Activated T-helper 1 cell treated with anti-CD3 and anti-CD28 coated beads, Interleukin-2, amount 50 U/mL, for 16 hours (primary cell): ENCODE measurements at places on chromosomes 6 and 20.

DNA sequence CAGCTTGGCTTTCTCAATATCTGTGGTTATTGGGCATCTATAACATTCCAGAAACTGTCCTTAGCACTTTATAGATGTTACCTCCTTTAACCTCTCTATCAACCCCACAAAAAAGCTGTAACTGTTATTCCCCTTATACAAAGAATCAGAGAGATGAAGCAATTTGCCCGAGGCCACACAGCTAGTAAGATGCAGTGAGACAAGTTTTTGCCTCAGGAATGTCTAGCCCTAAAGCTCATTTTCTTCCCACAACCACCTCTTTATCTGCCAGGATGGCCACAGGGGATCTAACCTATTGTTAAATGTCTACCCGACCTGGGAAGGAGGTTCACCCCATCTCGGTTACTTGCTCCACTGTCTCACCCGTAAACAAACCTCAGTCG is 31.9 kb upstream of the TCP11 start:
- no peak for DNase-seq

DNA sequence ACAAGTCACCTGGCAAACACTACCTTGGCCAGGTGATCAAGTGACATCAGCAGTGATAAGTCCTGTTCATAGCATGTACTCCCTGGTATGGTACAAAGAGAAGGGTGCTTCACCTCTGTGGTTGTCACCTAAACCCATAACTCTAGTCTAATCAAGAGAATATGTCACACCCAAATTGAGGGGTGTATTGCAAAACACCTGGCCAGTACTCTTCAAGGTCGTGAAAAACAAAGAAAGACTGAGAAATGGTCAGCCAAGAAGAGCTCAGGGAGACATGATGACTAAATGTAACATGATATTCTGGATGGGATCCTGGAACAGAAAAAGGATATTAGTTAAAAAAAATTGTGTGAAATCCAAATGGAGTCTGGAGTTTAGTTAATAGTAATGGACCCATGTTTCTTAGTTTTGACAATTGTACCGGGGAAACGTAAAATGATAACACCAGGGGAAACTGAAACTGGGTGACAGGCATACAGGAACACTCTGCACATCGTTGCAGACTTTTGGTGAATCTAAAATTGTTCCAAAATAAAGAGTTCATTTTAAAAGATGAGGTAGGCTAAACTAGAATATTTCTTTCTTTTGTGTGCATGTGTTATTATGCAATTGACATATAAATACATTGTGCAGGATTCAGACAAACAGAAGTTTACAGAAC is 262.0 kb downstream of the CDC5L start:
- no peak for DNase-seq

- no peak for DNase-seq
These were observed 112.1 kb downstream of the DLL1 start for GRCh38 chr6:170178561-170179477.

DNA sequence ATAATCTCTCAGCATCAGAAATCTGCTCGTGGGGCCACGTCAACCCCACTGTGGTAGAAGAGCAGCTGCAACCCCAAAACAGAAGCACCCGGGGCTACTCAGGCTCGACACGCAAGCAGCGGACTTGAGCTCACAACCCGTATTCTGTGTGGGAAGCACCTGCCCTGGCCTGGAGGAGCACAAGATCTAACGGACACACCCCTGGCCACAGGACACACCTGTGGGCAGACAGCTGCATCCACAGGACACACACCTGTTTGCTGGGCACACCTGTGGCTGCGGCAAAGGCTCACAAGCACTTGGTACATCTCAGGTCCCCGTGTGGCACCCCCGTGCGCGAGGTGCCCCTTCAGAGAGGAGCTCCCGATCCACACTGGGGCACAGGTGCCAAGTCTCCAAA is 36.5 kb downstream of the ZBTB46 start:
- no peak for DNase-seq

- DNase-seq, result no peak
These were observed 214.6 kb downstream of the SMOC2 start for GRCh38 chr6:168655462-168656152.

DNA sequence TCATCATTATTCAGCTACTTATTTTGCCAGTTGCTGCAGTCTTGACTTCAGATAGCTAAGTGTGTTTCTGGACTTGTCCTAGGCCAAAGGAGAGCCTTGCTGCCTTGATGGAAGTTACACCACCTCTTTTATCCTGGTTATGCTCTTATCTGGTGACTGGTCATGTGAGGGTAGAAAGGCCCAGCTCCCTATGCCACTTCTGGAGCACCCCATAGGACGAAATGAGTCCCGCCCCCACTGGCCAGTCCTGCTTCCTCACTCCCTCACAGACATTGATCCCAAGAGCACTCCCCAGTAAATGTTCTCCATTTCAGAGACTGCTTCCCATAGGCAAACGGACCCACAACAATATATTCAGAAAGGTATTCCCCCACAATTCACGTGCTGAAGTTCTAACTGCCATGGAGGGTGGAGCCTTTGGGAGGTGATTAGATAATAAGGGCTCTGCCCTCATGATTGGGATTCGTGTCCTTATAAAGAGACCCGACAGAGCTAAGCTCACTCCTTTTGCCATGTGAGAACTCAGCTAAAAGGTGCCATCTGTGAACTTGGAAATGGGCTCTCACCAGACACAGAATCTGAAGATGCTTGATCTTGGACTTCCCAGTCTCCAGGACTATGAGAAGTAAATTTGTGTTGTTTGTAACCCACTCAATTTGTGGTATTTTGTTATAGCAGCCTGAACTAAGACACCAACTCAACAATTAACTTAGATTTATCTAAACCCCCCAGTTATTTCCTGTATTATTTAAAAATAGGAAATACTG is 21.5 kb upstream of the ELOVL2 start:
- DNase-seq, result no peak

DNA sequence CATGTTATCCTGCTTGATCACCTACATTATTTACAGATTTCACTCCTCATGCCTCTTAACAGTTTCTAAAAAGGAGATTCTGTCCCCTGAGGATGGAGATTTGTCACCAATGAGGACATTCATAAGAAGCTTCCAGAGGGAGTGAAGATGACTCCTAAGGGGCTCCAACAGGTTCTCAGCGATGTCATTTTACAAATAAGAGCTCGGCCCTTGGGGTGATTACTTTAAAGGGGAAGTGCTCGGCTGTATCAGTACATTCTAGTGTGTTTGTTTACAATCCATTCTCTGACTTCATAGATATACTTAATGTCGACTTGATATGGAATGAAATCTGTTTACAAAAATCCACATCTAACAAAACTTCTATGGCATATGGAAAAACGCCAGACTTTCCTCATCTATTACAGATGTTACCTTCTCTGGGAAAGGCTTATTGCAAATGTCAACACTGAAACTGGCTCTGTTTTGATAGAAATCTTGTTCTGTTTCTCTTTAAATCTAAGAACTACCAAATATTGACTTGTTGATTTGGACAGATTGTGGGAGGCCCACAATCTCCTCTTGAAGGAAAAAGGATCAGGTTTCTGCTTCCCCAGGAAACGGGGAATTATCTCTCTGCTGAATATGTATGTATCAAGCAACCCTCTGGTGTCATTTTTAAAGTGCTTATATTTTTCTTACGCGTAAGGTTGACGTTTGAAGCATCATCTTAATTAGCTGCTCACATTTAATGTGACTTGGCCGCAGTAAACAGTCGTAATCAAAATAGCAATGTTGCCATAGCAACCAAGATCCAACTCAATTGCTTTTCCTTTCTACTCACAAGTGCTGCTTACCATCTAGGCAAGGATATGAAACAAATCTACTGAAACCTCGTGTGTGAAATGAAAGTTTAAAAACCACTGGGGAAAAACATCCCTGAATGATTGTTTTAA is 95.7 kb downstream of the SHLD1 start:
- no peak for DNase-seq

DNA sequence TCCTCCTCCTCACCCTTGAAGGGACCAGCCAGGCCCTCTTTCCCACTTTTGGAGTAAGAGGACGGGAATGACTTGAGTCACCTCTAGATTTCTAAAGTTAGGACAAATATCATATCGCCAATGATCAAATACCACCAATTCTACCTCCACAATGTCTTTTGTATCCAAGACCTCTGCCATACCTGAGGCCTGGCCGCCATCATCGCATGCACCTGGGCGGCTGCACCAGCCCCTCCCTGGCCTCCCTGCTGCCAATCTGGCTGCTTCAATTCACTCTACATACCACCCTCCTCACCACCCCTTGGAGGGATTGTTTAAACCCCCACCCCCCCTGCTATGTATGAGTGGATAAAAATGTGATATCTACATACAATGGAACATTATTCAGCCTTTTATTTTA is 75.0 kb upstream of the RALY start:
- DNase-seq, result no peak

- DNase-seq, result no peak
These were observed 23.9 kb downstream of the RALY start for GRCh38 chr20:34017610-34018009.

DNA sequence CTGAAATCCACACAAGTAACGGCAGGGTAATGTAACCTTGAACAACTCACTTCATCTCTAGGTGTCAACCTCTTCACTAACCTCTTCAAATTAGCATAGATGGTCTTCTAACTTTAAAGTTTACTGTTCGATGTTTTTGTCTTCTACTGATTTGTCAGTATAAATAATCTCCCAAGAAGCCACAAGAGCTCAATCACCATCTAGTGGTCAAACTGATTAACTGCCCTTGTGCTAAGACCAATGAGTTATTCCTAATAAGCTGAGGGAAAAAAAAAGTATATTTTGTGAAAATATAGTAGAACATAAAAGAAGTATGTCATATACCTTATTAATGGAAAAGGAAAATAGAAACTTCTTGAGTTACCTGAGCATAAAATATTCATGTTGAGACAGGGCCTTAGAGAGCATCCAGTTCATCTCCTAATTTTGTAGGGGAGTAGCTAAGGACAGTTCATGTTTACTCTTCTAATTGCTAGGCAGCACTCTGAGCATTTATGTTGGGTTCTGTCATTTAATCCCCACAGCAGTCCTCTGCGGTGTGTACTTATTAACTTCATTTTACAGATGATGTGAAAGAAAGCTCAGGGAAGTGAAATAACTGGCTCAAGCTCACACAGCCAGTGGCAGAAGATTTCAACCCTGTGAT is 317.1 kb downstream of the ESR1 start:
- no peak for DNase-seq

GRCh38 chr6:52337633-52338290 is 24.2 kb upstream of the PAQR8 start:
- DNase-seq, result no peak

- DNase-seq, result no peak
These were observed 14.6 kb upstream of the SLC22A2 start for GRCh38 chr6:160273196-160273595.

DNA sequence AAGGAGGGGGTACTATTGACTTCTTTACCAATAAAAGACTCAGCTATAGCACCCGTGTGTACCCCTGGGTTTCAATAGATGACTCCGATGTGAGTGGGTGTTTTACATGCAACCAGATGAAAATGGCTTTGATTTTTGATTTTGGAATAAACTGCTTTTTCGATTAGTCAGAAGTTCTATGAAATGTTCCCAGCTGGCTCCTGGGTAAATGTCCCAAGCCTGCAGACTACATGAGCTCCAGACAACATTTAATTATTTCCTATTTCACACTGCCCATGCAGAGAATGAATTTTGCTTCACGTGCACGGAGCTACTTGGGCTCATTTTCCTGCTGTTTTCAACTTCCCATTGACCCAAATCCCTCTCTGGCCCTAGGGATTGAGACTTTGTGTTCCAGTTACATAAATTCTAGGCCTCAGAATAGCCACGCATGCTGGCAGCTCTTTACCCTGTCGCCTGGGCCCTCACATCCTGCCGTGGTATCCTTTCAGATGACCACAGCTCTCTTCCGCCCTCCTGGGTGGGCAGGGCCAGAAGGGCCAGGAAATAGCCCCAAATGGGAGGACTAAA is 59.7 kb downstream of the GPR6 start:
- no peak for DNase-seq

DNA sequence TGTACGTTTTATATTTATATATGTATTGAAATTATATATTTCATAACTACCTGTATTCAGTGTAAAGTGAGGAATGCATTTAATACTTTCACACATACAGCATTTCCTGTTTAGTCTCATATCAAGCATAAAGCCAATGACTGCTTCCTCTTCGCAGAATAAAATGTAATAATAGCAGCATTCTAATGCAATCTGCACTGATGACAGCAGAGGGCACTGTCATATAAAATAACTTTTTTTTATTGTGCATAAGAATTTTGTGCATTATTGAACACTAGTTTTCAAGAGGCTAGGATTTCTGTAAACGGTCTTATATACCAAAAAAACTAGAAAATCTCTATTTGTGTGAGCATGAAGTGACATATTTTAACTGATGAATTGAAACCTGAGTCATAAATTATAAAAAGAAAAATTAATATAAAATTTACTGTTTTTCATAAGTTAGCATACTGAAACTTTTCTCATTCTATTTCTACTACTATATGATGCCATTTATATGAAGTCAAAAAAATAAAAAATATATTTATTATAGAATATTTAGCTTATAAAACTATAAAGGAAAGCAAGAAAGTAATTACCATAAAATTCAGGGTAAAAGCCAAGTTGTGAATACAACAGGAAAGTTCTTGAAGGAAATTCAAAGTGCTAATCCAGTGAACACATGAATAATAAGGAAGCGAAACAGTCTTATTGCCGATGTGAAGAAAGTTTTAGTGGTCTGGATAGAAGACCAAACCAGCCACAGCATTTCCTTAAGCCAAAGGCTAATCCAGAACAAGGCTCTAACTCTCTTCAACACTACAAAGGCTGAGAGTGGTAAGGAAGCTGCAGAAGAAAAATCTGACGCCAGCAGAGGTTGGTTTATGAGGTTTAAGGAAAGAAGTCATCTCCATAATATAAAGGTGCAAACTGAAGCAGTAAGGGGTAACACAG is 36.3 kb downstream of the RNF146 start:
- no peak for DNase-seq

GRCh38 chr6:51568771-51569170 is 518.6 kb downstream of the PKHD1 start:
- no peak for DNase-seq

DNA sequence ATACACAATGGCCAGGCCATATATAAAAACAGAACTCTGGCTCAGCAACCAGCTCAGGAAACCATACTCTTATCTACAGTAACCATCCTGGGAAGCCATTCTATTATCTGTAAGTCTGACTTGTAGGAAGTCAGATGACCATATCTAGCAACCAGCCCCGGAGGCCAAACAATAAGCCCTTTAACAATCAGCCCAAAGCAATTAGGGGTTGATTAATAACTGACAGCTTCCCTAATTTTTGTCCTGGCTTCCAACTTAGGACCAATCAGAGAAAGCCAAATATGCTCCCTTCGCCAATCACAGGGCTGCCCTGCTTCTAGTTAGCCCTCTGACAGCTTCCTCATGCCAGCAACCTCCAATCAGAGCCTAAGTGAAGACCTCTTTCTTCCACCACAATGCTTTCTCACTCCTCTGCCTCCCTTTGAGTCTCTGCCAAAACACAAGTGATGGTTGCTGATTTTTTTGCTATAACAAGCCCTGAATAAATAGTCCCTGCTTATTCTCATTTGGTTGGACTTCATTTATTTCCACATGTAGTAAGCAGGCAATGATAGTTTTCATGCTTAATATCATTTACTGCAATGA is 37.8 kb upstream of the STXBP5 start:
- DNase-seq, result no peak
